ENCODE measurements at places on chromosomes 2 and 18. TPM values are rescaled to one million over a fixed set of nuclear protein-coding genes. Genes with fewer than 3 reads are reported as not detected.

NEB gene
- total RNA-seq, result under 0.01 TPM

ABHD1 gene
- not detected for total RNA-seq

SERPINB11 gene
- total RNA-seq, result not detected

VIL1 gene
- not detected for total RNA-seq

STAM2 gene
- total RNA-seq, result 83.0 TPM

INPP5D gene
- total RNA-seq, result 37.9 TPM

ZNG1B gene
- total RNA-seq, result 3.6 TPM

FEV gene
- not detected for total RNA-seq

SKOR2 gene
- not detected for total RNA-seq
